ENCODE measurements at places on chromosomes 6 and 20. TPM values are rescaled to one million over a fixed set of nuclear protein-coding genes. Genes with fewer than 3 reads are reported as not detected.

DNA sequence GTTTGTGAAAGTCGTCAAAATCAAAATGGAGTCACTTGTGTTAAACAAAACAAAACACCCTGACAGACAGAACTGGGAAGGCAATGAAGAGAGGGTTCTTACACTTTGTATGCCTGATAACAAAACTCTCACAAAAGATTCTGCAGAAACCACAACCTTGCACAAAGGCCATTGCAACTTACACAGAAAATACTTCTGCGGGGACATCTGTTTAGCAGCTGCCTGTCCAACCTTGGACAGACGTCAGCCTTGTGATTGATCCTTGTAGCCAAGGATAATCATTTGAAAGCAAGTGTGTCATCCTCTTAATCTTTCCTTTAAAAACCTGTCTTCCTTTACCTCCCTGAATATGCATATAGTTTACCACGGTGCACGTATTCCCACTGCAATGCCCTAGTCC lies 17.0 kb upstream of the SLC22A3 start:
- no peak for DNase-seq

- DNase-seq = no peak
Measured at GRCh38 chr6:155678361-155678760, 222.7 kb upstream of the NOX3 start.

DNA sequence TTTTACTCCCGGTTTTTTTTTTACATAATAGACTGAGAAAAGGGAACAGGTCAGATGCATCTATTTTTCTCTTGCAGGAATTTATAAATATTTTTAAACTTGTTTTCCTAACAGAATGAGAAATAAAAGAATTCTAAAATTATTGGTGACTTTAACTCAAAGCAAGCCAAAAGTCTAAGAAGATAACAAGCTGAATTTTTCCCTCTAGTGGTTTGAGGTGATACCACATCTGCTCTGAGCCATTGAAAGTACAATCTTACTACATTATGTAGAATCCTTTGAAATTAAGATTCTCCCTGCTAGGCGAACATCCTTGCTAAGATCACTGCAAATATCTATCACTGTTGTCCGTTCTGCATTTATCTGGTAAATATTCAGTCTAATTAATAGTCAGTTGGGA lies 10.7 kb upstream of the STMND1 start:
- DNase-seq = no peak

DNA sequence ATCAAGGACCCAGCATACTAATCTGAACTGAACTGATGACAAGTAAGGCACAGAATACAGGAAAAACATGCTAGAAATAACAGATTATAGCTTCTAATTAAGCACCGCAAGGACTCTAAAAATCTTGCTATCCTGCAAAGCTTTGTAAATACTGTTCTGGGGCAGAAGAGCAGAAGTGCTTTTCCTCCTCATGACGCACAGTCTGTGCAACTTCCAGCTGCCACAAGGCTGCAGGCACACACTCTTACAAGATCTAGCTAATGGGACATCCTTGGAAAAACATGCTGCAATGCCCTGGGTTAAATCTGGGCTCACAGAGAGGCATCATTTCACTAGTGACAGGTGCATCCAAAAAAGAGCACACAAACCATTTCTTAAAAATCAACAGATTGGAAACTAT lies 188.6 kb downstream of the GJA10 start:
- DNase-seq = no peak

GRCh38 chr20:2509468-2509781 lies 710 bp upstream of the ZNF343 start:
- DNase-seq = peak; percentile 66

- DNase-seq = no peak
Measured at GRCh38 chr6:115891750-115892149, 168.9 kb downstream of the FRK start.

GRCh38 chr6:73394577-73395354 lies at the start of gene DDX43:
Gene DDX43 (plus strand): TSS chr6:73394828. CDS start chr6:73394906, 78 bp downstream.
- peak; percentile 92 for DNase-seq

DNA sequence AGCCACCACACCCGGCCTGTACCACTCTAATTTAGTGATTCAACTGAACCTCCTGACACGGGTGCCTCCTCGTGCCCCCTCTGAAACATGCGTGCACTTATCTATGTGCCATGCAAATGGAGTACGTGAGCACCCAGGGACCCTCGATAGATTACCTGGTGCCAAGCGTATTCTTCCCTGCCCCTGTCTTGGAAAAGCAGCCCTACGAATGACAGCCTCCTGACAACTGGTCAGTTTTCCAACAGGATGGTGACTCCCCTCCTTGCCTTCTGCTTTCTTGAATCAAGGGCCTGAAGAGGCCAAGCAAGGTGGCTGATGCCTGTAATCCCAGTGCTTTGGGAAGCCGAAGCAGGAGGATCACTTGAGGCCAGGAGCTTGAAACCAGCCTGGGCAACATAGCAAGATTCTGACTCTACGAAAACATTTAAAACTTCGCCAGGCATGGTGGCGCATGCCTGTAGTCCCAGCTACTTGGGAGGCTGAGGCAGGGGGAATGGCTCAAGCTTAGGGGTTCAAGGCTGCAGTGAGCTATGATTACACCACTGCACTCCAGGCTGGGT lies 25.4 kb upstream of the SYNJ2 start:
- DNase-seq = no peak

GRCh38 chr6:99092461-99092860 lies 144.7 kb upstream of the FBXL4 start:
- no peak for DNase-seq

DNA sequence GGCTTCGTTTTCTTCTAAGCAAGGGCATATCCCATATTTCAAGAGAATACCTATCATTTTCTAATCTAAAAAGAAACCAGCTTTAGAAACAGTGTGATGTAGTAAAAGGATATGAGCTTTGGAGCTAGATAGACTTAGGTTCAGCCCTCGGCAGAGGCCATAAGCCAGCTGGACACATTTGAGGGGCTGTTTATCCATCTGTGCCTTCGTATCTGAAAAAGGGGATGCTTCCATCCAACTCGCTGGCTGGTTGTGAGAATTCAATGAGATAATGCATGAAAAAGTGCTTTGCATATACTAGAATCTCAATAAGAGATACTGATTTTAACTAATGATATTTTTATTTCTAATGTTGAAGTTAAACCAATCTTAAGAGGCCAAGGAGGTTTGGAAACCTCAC lies 58.0 kb downstream of the PRL start:
- DNase-seq = no peak

GRCh38 chr20:41001497-41001896 lies 27.1 kb upstream of the TOP1 start:
- DNase-seq = no peak

- peak; percentile 47 for DNase-seq
Measured at GRCh38 chr6:43733471-43734293, 36.3 kb upstream of the VEGFA start.

DNA sequence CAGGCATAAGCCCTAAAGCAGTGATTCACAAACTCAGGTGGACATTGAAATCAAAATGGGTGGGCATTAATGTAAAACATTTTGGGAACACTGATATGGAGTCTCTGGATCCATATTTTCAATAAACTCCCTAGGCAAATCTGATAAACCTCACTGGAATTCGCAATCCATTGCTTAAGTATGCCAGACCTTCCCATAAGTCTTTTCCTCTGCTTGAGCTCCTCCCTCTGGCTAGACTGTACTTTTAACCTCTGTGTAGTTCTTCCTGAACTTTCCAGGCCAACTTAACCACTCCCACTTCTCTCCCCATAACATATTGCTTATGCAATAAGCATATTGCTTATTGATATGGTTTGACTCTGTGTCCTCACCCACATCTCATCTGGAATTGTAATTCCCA lies 629.7 kb upstream of the IMPG1 start:
- DNase-seq = no peak

DNA sequence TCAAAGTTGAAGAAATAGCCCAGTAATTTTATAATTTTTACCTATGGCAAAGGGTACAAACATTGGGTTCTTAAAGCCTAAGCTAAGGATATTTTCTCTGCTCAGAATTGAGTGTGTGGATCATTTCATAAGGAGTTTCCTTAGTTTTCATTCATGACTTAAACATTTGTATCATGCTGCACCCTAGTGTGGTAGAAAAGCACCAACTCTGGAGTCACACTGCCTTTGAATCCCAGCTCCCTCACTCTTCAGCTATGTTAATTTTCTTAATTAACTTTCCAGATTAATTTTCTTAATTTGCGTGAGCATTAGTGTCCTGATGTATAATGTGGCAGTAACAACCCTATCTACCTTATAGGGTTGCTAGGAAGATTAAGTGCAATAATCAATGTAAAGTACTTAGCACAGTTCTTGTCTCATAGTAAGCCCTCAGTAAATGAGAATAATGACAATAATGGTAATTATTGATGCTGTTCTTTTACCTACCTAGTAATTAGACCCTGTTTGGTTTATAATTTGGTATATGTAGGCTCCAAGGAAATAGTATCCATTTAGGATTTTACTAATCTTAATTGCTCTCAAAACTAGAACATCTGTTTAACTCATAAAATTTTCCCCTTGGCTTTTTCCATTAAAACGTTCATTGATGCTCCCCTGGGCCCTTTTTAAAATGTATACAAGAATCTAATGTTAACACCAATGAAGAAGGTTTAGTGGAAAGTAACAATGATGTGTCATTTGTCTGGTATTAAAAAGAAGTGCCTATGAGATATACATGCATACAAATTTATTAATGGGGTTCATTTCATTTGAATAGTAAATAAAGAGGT lies 31.6 kb downstream of the DSE start:
- no peak for DNase-seq

GRCh38 chr20:60000271-60001042 lies 42.2 kb downstream of the CDH26 start:
- no peak for DNase-seq

GRCh38 chr6:148443798-148444560 lies 101.3 kb downstream of the SASH1 start:
- no peak for DNase-seq

DNA sequence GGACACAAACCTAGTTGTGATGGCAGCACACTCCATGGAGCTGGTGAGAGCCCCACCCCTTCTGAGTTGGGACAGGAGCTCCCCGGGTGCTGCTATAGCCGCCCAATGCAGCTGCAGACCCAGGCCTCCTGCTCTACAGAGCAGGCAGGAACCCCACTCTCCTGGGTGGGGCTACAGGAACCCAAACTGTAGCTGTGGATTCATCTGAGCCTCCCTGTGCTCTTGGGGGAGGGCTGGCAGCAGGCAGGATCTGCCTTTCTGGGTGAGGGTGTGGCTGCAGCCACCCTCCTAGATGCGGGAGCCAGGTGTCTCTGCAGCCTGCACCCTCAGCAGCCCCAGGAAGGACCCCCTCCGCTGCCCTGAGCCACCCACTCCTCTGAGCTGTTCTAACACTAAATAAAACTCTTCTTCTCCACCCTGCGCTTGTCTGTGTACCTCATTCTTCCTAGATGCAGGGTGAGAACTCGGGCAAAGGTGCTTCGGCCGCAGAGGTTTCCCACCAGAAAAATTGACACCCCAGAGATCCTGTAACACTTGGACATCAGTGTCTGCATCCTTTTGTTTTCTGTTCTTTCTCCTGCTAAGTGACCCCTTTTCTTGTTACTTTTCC lies 55.2 kb upstream of the KIF13A start:
- DNase-seq = no peak

- no peak for DNase-seq
Measured at GRCh38 chr6:156589281-156589680, 187.9 kb upstream of the ARID1B start.

DNA sequence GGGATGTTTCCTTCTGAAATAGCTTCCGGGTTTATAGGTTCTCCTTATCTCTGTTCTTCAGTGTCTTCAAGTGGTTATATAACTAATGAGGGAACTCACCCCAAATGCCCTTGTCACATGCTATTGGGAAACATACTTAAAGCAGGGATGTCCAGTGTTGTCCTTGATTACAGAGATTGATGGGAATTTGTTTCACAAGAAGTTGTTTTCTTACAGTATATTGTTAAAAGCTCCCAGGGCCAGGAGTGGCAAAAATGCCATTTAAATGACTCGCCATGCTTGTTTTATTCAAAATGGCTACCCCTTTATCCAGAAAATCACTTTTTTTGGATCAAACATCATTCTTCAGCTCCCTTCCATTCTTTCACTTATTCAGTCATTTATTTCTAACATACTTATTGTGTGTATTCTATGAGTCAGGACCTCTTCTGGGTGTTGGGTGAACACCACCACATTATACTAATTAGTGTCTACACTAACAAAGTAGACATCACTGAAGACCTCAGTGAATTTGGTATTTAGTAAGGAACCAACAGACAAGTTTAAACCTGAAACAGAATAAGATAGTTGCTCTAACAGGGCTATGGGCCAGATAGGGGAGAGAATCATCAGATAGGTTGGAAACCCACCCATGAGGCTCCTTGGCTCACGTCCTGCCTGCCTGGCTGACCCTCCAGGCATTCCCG lies 791.1 kb downstream of the MAFB start:
- no peak for DNase-seq

- no peak for DNase-seq
Measured at GRCh38 chr20:49149281-49150045, 38.7 kb downstream of the STAU1 start.

- no peak for DNase-seq
Measured at GRCh38 chr6:106247293-106247692, 78.3 kb downstream of the ATG5 start.

The PRND gene
- total RNA-seq = not detected

The MYLK2 gene
- total RNA-seq = not detected

The MMP24 gene
- 0.52 TPM for total RNA-seq

The ZNF311 gene
- total RNA-seq = 1.7 TPM

The PRDM13 gene
- not detected for total RNA-seq

The ELOVL2 gene
- 0.38 TPM for total RNA-seq

The SMPD2 gene
- 4.2 TPM for total RNA-seq
